ENCODE measurements at places on chromosomes 5 and 9.

DNA sequence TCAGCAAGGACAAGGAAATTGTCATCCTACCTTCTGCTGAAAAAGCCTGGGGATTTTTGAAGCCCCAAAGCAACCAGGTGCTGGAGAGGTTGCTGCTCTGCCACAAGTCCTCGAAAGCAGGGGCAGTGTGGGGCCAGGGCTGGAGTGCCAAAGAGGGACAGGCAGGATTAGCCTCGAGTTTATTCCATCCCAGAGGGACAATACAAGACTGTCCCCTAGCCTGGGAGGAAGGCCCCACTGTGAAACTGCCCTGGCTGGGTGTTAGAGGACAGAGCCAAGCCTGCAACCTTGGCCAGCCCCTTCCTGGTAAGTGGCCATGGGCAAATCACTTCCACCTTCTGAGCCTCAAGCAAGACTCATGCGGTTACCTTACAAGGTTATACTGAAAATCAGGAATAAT lies 55.1 kb downstream of the WHRN start:
- DNase-seq = no peak

DNA sequence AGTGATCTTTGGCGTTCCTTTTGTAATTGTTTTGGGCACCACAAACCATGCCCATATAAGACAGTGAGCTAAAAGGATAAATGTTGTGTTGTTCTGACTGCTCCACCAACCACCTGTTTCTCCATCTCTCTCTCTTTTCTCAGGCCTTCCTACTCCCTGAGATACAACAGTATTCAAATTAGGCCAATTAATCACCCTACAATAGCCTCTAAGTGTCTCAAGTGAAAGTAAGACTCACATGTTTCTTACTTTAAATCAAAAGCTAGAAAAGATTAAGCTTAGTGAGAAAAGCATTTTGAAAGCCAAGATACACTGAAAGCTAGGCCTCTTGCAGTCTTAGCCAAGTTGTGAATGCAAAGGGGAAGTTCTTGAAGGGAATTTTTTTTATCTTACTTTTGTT lies 268.8 kb upstream of the NREP start:
- no peak for DNase-seq

DNA sequence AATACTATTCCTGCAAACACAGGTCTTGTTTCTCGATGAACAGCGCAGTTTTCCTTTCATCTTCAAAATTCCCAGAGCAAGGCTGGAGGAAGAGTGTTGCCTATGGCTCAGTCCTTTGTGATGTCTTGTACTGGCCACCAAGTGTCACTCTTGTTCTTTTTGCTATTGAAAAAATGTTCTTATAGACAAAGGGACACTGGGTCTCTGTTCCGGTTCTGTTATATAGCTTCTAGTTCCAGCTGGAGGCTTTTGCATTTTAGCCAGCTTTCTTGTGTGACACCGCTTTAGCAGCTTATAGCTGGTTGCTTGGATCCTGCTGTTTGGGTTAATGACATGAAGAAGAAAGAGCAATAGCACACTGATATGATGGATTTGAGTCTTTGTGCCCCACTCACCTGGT lies 343.7 kb upstream of the KCNN2 start:
- DNase-seq = no peak

- peak; percentile 93 for DNase-seq
Measured at GRCh38 chr5:151740336-151740942, 18.0 kb downstream of the ATOX1 start.

DNA sequence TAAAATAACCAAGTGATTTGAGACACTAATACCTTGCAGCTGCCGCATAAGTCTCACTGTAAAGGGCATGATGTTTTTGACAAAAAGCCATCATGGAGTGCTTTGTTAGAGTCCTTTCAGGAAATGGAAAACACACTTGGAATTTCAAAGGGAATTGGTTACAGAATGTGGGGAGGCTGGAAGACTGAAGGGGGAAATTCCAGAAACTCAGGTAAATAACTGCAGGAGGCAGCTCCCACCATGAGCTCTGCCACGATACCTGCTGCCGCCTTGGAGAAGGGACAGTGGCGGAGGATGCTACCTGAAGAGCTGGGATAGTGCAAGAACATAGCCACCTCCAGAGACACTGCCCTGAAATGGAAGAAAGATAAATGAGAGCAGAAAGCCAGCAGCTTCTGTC lies 66.9 kb downstream of the PRKACG start:
- DNase-seq = no peak
